ENCODE measurements at places on chromosomes 4 and X. TPM values are rescaled to one million over a fixed set of nuclear protein-coding genes. Genes with fewer than 3 reads are reported as not detected.

DNA sequence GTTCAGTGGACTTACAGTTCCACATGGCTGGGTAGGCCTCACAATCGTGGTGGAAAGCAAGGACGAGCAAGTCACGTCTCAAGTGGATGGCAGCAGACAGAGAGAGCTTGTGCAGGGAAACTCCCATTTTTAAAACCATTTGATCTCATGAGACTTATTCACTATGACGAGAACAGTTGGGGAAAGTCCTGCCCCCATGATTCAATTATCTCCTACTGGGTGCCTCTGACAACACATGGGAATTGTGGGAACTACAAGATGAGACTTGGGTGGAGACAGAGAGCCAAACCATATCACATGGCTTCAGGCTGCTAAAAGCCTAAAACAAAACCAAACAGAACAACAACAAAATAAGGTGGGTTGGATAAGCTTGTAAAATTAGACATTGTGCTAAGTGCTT lies 194.4 kb upstream of the CPEB2 start:
- DNase-seq, result no peak

- DNase-seq, result no peak
Observed at GRCh38 chr4:158161551-158162354, 11.1 kb downstream of the GASK1B start.

DNA sequence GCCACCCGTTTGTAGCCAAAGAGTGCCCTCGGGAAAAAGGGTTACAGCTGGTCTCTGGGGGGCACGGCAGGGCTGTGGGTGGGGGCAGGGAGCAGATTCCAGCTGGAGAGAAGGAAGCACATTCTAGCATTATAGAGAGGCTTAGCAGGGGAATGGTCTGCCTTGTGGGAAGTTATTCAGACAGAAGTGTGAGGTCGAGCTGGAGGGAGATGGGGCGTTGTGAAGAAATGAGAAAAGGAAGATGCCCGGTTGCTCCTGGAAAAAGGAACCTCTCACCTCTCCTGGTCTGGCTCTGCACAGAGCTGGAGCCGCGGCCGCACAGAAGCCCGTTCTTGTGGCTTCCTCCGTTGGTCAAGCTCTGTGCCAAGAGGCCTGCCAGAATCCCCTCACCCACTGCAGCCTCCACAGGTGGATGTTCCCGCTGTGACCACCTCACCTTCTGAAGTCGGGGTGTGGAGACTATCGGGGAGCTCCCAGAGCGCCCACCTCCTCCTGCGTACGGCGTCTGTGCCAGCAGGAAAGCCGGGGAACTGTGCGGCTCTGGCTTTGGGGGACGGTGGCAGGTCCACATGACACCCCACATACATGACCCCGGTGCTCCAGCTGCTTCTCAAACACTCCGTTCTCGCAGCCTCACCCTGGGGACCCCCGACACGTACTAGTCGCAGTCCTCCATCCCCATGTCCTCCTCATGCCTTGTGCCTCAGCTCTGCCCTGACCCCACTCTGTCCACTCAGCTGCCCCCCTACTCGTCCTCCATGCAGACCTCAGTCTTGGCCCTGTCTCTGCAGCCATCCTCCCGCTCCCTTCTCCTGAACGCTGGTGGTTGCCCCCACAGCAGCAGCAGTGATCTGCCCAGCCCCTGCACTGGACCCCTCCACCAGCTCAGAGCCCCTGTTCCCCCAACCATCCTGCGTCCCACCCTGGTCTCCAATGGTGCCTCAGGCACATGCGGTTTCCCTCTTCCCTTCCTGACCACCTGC lies 52.2 kb upstream of the HGFAC start:
- DNase-seq, result no peak

- DNase-seq, result no peak
Observed at GRCh38 chrX:43096830-43097229, 318.9 kb upstream of the PPP1R2C start.

GRCh38 chr4:150315691-150316090 lies 237.4 kb downstream of the DCLK2 start:
- DNase-seq, result no peak

The CXXC4 gene
- 2.1 TPM for polyA plus RNA-seq

The PFKFB1 gene
- polyA plus RNA-seq, result 0.76 TPM

Measured in muscle of back (tissue), 13 donors.